ENCODE measurements at places on chromosomes 3 and 15.

GRCh38 chr3:85781806-85782205 is 823.0 kb downstream of the CADM2 start:
- DNase-seq: no peak

DNA sequence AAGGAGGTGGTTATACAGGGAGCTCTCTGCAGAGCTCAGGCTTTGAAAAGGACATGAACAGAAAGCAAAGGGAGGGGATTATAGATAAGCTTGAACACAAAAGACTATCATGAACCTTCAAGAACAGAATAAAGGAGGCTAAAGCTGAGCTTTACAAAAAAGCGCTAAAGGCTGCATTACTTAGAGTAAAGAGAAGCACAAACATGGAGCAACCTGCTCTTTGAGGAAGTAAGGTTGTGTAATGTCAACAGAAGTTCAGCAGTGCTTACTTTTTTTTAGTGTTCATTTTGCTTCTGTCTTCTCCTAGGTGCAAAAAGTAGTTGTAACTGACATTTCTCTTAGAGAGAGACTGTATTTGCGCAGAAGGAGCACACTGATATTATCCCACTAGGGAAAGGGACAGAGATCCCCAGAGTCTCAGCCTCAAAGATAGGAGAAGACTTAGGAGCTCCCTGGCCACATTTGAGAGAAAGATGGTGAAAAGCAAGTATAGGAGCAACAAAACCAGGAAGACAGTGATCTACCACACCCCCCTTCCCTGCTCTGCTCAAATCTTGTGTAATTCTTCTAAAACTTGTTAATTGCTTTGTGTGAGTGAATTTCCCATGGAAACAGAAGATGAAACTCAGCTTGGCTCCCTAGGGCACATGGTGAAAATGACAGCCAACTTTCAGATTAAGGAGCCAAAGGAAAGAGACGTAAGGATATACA is 54.7 kb downstream of the QTRT2 start:
- DNase-seq: no peak

DNA sequence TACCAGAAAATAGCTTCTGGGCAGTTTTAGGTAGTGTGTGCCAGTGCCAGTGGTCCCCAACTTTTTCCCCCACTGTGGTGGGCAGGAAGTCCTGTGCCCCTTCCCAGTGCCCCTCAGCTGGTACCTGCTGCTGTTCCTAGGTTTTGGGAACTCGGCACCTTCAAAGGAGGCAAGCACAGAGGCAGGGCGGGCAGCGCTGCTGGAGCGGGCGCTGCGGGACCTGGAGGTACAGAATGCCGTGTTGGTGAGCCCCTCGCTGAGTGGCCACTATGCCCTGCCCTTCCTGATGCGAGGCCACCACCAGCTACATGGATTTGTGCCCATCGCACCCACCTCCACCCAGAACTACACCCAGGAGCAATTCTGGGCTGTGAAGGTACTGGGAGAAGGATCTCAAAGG is 3.1 kb upstream of the ACY1 start:
- DNase-seq: no peak

GRCh38 chr3:180325533-180325932 is 276.4 kb upstream of the TTC14 start:
- DNase-seq: no peak

DNA sequence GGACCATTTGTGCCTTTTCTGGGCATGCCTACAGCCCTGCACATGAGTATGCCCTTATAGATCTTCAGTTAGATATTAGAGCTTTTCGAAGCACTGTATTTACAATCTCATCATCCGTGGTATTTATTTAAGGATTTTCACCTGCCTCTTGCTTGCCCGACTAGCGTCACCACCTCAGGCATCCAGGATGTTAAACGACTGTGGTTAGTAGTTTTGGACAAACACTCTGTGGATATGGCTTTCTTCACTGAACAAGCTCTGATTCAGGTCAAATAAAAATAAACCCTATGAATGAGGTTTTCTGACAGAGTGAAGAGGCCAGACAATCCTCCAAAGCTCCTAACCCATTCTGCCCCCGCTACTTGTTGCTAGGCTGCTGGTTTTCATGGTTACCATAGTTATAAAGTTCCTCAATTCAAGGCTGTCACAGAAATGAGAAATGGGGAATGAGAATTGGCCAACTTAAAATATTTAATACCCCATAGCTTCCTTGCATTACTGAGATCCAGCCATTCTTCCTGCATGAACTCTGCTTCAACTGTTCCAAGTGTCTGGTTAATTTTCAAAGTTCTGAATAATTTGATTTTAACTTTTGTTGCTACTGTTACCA is 440.1 kb downstream of the GABRG3 start:
- DNase-seq: no peak

GRCh38 chr3:52194485-52195290 is 3.3 kb upstream of the ALAS1 start:
- no peak for DNase-seq

- peak; percentile 10 for DNase-seq
These were observed 63.9 kb downstream of the MEX3B start for GRCh38 chr15:81981908-81982307.

GRCh38 chr3:195886181-195887141 is 21.9 kb downstream of the TNK2 start:
- no peak for DNase-seq
